ENCODE measurements at places on chromosomes 13 and 19.

DNA sequence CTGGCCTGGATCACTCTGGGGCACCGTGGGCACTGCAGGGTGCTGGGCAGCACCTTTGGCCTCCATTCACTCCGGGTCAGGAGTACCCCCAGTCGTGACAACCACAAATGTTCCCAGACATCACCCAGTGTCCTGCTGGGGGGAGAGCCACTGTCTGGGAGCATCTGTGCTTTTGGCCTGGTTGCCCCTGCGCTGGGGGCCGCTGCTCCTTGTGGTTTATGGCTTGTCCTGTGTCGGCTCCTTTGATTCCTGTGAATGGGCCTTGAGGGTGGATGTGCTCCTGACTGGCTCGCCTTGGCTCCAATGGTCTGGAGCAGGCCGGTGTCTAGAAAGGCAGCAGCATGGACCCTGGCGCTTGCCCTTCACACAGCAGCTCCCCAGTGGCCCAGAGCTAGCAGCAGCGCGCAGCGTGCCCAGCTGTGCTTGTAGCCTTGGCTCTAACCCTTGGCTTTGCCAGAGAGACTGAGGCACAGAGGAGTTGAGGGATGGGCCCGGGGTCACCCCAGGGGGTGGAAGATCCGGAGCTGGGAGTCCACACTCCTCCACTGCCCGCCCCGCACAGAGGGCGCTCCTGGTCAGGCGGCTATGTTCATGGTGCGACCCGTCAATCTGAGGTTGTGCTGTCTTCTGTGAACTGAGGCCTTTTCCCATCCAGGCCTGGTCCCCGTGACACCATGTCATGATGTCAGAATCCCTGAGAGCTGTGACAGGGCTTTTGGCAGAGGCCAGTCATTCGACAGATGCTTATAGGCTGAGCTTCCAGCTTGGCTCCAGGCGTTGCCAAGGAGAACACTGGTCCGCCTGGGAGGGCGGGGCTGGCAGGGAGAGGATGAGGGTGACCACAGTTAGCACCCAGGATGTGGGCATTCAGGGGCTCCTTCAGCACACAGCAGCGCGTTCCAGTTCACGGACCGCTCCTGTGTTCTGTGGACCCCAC lies 4.1 kb downstream of the DAZAP1 start:
- peak; percentile 30 for DNase-seq
- H3K27me3 ChIP-seq: no peaks in the 10 kb centered on the region
- H3K36me3 ChIP-seq: no peaks in the 10 kb centered on the region
- peaks cover 68% of the 10 kb centered on the region for H3K4me1 ChIP-seq
- H3K4me3 ChIP-seq: no peak overlapping the region

DNA sequence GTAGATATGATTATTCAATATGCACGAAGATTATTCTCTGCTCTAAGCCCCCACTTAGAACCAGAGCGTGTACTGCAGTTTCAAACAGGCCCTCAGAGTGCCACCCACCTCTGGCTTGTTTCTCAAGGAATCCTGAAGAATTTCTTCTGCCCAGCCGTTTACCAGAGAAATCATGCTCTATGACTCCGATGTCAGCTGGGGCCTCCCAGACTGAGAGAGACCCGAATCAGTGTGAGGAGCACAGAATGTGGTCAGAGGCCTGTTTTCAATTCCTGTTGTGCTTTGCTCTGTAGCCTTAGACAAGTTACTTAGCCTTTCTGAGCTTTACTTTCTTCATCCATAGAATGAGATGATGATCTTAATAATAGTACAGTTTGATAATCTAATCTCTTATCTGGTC lies 5.5 kb downstream of the PNMA8C start:
- DNase-seq: no peak
- no peak overlapping the region for H3K27ac ChIP-seq
- H3K27me3 ChIP-seq: peaks cover 61% of the 10 kb centered on the region
- no peak overlapping the region for H3K4me3 ChIP-seq

GRCh38 chr19:29105629-29106292 lies 107.2 kb downstream of the UQCRFS1 start:
- no peak for DNase-seq
- no peak overlapping the region for H3K4me3 ChIP-seq
- no peak overlapping the region for H3K27ac ChIP-seq
- H3K27me3 ChIP-seq: no peaks in the 10 kb centered on the region
- H3K4me1 ChIP-seq: no peaks in the 10 kb centered on the region
- H3K36me3 ChIP-seq: no peaks in the 10 kb centered on the region

GRCh38 chr13:38871275-38871674 lies 119.4 kb downstream of the STOML3 start:
- no peak overlapping the region for H3K27ac ChIP-seq
- no peaks in the 10 kb centered on the region for H3K27me3 ChIP-seq
- DNase-seq: no peak
- H3K36me3 ChIP-seq: no peaks in the 10 kb centered on the region
- no peak overlapping the region for H3K4me3 ChIP-seq

DNA sequence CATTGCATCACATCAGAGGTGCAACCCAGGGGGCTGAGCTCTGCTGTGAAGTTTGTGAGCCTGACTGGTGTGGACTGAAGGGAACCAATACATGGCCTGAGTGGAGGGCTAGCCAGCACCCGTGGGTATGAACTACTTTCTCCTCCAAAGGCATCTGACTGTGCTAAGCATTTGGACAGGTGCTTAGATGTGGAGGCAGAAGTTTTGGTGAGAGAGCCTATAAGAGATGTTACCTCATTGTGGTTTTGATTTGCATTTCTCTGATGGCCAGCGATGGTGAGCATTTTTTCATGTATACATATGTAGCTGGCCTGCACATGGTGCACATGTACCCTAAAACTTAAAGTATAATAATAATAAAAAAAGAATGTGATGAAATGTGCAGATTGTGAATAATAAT lies 46.9 kb downstream of the TEX29 start:
- H3K27me3 ChIP-seq: no peaks in the 10 kb centered on the region
- H3K27ac ChIP-seq: no peak overlapping the region
- no peak for DNase-seq
- no peaks in the 10 kb centered on the region for H3K36me3 ChIP-seq

DNA sequence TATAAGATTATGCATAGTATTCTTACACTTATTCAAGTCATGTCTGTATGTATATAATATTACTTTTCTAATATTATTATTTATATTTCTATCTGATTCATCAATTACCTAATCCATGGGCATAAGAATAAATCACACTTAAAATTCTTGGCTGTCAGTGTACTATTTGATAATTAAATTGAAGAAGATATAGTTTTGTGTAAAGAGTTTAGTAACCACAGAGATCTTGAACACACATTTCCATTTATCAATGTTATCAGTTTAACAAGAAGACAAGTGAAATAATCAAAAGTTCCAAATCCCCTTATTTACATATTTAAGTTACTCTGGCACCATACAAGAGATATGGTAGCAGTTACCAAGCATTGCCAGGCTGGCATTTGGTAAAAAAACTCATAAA lies 244.5 kb downstream of the OXGR1 start:
- no peak overlapping the region for H3K27ac ChIP-seq
- no peaks in the 10 kb centered on the region for H3K27me3 ChIP-seq
- no peak overlapping the region for H3K4me3 ChIP-seq
- no peaks in the 10 kb centered on the region for H3K36me3 ChIP-seq

GRCh38 chr19:18543814-18544475 lies 572 bp upstream of the FKBP8 start:
- H3K27ac ChIP-seq: peak overlapping the region; percentile 93
- H3K4me1 ChIP-seq: peaks cover 14% of the 10 kb centered on the region
- no peaks in the 10 kb centered on the region for H3K36me3 ChIP-seq
- no peaks in the 10 kb centered on the region for H3K27me3 ChIP-seq

GRCh38 chr13:102318233-102318632 lies 83.6 kb downstream of the FGF14 start:
- H3K27ac ChIP-seq: peak overlapping the region; percentile 29
- no peak for DNase-seq
- no peaks in the 10 kb centered on the region for H3K36me3 ChIP-seq
- no peaks in the 10 kb centered on the region for H3K27me3 ChIP-seq
- no peaks in the 10 kb centered on the region for H3K4me1 ChIP-seq
- H3K4me3 ChIP-seq: no peak overlapping the region

GRCh38 chr13:79997244-79997643 lies 343.7 kb downstream of the SPRY2 start:
- H3K27ac ChIP-seq: no peak overlapping the region
- no peaks in the 10 kb centered on the region for H3K4me1 ChIP-seq
- DNase-seq: no peak
- no peak overlapping the region for H3K4me3 ChIP-seq
- no peaks in the 10 kb centered on the region for H3K27me3 ChIP-seq

GRCh38 chr13:40146063-40146462 lies 490.6 kb downstream of the COG6 start:
- no peak overlapping the region for H3K27ac ChIP-seq
- H3K36me3 ChIP-seq: no peaks in the 10 kb centered on the region
- no peak for DNase-seq
- H3K4me3 ChIP-seq: no peak overlapping the region
- H3K4me1 ChIP-seq: peaks cover 13% of the 10 kb centered on the region
- no peaks in the 10 kb centered on the region for H3K27me3 ChIP-seq

- H3K4me1 ChIP-seq: no peaks in the 10 kb centered on the region
- H3K27me3 ChIP-seq: no peaks in the 10 kb centered on the region
- no peak overlapping the region for H3K27ac ChIP-seq
- H3K36me3 ChIP-seq: no peaks in the 10 kb centered on the region
Measured at GRCh38 chr19:33752018-33752800, 44.5 kb upstream of the KCTD15 start.

GRCh38 chr13:94172416-94172815 lies 307.1 kb downstream of the DCT start:
- no peak overlapping the region for H3K4me3 ChIP-seq
- DNase-seq: no peak
- no peaks in the 10 kb centered on the region for H3K4me1 ChIP-seq
- no peak overlapping the region for H3K27ac ChIP-seq

DNA sequence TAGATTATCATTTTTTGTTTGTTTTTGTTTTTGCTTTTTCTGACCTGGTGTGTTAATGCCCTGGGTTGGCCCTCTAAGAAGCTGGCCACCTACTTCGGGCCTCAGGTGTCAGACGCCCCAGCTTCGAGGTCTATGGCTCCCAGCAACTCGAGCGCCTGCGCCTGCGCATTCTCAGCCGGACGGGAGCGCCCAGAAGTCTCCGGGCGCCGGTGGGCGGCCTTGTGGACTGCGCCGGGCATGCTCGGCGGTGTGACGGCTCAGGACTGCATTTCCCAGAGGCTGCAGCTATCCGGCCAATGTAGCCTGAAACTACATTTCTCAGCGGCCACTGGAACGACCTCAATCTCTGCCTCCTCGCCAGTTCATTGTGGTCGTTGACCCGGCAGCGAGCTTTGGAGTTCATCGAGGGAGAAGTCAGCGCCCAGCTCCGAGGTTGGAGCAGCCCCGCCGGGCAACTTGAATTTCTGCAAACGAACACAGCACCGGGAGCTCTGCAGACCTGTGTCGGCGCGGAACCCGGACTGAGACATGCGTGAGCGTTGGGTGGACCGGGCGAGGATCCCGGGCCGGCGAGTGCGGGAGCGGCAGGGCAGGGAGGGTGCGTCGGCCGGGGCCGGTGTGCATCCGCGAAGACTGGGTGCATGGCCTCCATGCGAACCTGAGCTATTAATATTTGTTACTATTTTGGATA lies at the start of gene ZNF30:
ZNF30 (plus strand) TSS at position 219 of the 691 bp plus-strand sequence. CDS start 3,045 bp downstream, outside the sequence.
- no peaks in the 10 kb centered on the region for H3K36me3 ChIP-seq
- peaks cover 5% of the 10 kb centered on the region for H3K4me1 ChIP-seq
- H3K4me3 ChIP-seq: peak within 1 kb of the TSS; percentile 71
- DNase-seq: peak; percentile 92
- peak within 1 kb of the TSS; percentile 86 for H3K27ac ChIP-seq

DNA sequence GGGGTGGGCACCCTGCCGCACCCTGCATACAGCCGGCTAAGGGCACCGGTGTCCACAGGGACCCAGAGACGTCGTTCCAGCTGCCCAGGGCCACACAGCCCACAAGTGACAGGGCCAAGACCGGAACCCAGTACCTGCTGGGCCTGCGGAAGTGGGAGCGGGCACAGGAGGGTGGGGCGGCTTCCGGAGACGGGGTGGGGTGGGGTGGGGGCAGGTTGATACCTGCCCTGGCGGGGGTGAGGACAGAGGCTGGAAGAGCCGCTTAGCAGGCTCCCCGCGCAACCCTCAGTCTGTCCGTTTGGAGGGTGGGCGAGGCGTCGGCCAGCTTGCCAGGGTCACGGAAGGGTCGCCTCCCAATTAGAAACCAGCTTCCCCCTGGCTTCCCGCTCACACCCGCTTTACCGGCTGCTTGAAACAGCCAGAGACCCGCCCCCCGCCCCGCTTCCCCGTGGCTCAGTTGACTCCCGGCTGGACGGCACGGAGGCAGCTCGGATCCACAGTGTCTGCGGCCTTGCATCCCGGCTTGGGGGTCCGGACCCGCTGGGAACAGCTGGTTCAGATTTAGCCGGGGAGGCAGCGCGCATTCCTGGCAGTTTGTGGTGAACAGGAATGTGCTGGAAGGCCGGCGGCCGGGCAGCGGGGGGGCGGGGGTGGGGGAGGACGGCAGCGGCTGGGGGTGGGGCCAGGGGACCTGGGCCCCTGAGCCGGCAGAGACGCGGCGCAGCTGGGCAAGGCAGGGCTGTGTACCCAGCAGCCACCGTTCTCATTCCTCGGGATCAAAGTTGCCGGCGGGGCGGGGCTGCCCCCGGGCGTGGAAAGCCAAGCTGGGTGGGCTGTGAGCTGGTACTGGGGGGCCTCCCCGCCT lies 1.9 kb downstream of the CNN2 start:
- peak overlapping the region; percentile 69 for H3K4me3 ChIP-seq
- no peaks in the 10 kb centered on the region for H3K36me3 ChIP-seq
- peak overlapping the region; percentile 91 for H3K27ac ChIP-seq
- no peaks in the 10 kb centered on the region for H3K27me3 ChIP-seq
- peak; percentile 84 for DNase-seq

DNA sequence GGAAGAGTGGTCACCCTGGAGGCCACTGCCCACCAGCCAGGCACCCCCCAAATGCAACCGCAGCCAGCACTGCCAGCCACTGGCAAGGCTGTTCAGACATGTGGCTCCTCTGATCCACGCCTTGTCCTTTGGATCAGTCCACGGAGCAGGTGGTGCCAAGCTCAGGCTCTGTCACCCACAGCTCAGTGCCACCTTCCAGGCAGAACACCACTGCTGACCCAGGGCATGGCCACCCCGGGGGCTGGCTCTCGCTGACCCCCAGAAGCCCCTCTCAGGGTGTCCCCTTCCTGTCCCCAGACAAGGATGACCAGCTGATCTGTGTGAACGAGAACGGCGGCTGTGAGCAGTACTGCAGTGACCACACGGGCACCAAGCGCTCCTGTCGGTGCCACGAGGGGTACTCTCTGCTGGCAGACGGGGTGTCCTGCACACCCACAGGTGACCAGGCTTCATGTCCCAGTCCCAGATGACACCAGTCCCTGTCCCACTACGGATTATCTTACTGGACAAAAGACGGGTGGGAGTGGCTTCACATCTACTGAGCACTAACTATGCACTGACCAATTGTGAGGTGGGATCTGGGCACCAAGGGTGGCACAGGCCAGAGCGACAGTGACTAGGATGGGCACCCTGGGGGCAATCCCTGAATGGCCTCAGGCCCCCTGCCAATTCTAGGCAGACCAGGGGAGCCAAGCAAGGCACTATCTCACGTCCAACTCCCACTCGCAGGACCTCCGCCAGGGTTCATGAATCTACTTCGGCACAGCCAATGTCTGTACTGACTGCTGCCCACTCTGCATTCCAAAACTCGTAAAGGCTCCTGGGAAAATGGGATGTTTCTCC lies 7.0 kb upstream of the F10 start:
- no peaks in the 10 kb centered on the region for H3K36me3 ChIP-seq
- H3K27ac ChIP-seq: no peak overlapping the region
- no peak overlapping the region for H3K4me3 ChIP-seq
